ENCODE measurements at places on chromosomes 11 and 22.

GRCh38 chr11:63549411-63549810 is 12.8 kb downstream of the PLAAT4 start:
- no peak for DNase-seq

GRCh38 chr11:10450462-10451425 is 4.3 kb upstream of the AMPD3 start:
- no peak for DNase-seq

- no peak for DNase-seq
These were observed 59.6 kb upstream of the CCDC89 start for GRCh38 chr11:85745626-85746025.

- no peak for DNase-seq
These were observed 390.0 kb upstream of the CADM1 start for GRCh38 chr11:115894176-115894575.

DNA sequence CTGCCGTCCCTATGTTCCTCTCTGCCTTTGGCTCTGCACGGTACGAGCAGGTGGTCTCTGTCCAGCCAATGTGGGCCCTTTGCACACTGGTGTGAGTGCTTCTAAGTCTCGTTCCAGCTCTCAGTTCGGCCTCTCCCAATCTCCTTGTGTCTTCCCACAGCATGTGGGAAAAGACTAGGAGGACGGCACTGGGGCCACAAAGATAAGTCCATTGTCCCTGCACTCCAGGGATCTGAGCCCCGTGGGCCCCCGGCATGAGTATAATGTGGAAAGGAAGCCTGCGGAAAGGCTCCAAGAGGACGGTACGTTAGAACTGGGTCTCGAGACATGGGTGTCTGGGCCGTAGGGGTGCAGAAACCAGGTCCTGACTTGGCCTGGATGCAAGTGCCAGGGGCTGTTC is 16.4 kb downstream of the MYEOV start:
- DNase-seq: no peak

GRCh38 chr22:44578516-44579230 is 80.6 kb upstream of the RTL6 start:
- no peak for DNase-seq
